Left renal cortex interstitium (tissue), 4 donors: ENCODE measurements at places on chromosomes 1 and 21.

DNA sequence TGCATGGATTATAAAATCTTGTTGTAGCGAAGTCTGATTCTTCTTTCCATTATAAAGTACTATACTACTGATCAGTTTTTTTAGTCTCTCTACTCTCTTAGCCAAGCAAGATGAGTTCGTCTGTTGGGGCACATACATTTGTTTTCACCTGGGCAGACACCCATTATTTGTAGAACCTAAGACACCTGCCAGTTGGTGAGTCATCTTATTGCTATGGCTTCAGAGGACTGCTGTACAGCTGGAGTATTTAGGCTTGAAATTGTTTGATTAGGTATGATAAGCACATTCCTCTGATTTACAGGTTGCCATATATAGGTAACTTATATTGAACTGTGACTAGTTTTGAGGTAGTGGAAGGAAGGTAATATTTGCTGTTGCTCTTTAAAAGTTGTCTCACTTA lies 17.2 kb downstream of the RBM15 start:
- DNase-seq = no peak

DNA sequence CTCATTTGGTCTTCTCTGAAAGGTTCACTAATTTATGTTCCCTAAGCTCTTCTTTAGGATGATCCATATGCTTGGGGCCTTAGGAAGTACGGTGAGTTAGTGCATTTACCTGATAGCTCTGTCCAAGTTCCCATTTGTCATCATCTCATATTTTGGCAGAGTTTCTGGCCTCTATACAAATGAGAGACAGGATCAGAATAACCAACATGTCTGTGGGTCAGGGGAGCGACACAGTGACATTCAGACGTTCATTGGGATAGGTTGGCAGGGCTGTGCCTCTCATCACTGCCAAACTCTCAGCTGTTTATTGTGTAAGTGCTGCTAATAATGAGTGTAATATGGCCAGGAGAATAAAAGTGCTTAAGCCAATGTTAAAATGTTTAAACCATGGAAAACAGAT lies 561.1 kb upstream of the ZRANB2 start:
- DNase-seq = no peak

DNA sequence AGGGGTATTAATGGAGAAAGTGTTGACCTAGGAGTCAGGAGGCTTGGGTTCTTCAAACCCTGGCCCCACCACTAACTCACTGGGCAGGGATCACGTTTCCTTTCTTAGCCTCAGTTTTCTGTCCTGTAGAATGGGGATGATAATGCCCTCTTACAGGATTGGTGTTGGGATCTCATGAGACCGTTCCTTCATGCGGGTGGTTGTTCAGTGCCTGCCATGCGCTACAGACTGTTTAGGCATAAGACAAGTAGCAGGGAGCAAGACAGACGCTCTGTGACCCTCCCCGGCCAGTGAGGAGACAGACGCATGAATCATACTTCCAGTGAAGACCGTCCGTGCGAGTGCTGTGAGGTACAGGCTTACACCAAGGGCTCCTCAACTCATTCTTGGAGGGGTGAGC lies 81.7 kb downstream of the MAN1C1 start:
- no peak for DNase-seq

DNA sequence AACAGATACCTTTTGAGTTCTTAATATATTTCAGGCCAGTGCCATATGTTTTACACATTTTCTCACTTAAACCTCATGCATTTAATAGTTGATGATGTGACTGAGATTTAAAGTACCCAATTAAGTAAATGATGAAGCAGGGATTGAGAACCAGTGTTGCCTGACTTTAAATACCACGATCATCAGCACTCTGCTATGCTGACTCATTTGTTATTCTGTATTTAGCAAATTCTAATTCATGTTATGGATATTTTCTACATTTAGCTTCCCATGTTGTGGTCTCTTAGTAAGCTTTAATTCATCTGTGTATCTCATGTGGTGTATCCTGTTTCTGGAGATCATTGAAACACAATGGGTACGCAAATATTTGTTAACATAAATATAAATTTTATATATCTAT lies 363.0 kb downstream of the PTBP2 start:
- DNase-seq = no peak

- DNase-seq = no peak
These were observed 373.9 kb upstream of the SPAG17 start for GRCh38 chr1:118558933-118559332.

- no peak for DNase-seq
These were observed 91.6 kb downstream of the TBX19 start for GRCh38 chr1:168372307-168372706.

DNA sequence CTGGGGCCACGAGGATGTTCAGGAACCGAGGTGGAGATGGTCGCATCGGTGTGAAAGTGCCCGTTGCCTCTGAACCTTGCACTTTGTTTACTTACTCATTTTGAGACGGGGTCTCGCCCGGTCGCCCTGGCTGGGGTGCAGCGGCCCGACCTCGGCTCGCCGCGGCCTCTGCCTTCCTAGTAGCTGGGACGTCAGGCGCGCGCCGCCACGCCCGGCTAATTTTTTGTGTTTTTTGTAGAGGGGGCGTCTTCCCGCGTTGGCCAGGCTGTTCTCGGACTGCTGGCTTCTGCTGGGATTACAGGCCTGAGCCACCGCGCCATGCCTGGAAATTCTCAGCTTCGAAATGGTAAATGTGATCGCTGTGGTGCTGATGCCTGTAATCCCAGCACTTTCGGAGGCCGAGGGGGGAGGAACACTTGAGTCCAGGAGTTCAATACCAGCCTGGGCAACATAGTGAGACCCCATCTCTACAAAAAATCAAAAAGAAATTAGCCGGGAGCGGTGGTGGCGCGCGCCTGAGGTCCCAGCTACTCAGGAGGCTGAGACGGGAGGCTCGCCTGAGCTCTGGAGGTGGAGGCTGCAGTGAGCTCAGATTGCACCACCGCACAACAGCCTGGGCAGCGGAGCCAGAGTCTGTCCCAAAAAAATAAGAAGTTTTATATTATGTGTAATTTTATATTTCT lies 684 bp upstream of the MRPL20 start:
- no peak for DNase-seq

- no peak for DNase-seq
These were observed 12.8 kb upstream of the MPZL1 start for GRCh38 chr1:167708940-167709389.

DNA sequence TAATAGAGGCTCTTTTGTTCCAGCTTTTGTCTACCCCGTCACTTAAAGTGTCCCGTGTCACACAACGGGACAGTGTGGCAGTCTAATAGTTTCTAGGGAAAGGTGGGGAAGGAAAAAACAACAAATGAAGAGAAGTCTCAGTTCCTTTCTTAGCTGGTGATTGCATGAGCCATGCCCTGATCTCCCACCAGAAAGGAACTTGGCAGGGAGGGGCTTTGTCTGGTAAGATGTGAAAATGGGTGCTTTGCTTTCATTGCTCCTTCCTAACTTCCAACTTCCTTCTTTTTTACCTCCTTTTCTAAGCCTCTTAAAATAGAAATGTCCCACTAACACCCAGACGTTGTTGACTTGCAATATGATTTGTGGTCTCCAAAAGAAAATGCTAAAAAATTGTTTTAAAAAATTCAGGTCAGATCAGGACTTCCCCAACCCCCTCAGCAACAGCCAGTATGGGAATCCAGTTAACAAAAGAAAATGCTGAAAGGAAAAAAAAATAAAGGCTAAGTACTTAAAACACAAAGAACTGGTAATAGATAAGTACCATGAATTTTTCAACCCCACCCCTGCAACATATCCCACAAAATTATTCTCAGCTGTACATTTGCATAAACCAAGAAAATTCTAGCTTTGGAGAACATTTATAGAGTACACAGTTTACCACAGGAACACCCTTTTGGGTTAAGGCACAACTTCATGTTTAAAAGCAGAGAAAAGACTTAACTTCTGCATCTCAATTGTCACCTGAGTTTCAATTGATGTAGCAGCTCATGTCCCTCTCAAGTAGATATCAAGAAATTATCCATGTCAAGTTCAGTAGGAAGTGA lies 106.2 kb downstream of the NIBAN1 start:
- DNase-seq = no peak

- DNase-seq = peak; percentile 55
These were observed 3.1 kb downstream of the ACTA1 start for GRCh38 chr1:229430761-229431283.

- DNase-seq = no peak
These were observed 1.2 kb upstream of the ADORA1 start for GRCh38 chr1:203126151-203126865.

GRCh38 chr1:80827666-80828065 lies 973.1 kb upstream of the ADGRL2 start:
- DNase-seq = no peak
